GM23338 (cell line): ENCODE measurements at places on chromosomes 3 and 15.

DNA sequence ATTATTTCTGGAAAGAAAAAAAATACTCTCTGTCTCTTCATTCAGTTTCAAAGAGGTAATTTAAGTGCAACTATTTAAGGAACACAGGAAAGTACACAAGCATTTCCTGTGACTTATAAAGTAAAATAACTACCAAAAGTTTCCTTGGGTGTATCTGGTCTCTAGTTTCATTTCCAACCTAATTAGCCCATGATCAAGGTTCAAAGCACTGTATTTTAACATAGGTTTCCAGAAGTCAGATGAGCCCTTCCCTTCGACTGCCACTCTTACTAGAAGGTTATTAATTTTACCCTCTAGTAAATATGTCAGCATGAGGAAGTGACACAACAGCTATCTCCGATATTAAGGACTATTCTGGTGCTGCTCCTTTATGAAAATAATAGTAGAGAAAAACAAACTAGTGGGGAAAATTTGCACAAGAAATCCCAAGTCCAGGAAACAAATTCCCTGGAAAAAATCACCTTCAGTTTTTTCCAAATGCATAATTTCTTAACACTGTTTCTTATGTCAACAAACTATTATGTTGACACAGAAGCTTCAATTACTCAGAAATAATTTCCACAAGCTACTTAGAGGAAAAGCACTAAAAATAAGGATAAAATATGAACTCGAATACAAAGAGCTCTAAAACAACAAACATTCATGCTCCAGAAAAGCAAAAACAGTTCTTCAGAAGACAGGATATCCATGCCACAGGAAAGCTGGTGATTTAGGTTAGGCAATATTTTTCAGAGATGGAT, 35.3 kb downstream of the CCPG1 start:
- DNase-seq, result no peak

DNA sequence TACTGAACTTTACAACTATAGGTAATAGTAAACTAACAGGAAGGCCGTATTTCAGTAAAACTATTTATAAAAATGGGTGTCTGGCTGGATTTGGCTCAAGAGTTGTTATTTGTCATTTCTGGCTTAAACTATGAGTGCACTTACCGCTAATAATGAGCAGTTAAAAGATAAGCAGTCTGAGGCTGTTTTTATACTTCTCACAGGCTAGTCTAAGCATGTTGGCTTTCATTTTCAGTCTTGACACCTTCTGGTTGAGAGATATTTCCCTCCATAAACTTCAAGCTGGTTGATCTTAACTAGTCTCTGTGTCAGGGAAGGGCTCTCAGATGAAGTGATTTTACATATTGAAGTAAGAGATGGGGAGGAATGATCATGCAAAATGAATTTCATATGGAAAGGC, 96.1 kb downstream of the RSRC1 start:
- DNase-seq, result no peak

GRCh38 chr15:56978898-56979662, 60.6 kb downstream of the TCF12 start:
- no peak for DNase-seq

- DNase-seq, result no peak
These were observed 18.6 kb downstream of the ZDHHC19 start for GRCh38 chr3:196192524-196193051.

DNA sequence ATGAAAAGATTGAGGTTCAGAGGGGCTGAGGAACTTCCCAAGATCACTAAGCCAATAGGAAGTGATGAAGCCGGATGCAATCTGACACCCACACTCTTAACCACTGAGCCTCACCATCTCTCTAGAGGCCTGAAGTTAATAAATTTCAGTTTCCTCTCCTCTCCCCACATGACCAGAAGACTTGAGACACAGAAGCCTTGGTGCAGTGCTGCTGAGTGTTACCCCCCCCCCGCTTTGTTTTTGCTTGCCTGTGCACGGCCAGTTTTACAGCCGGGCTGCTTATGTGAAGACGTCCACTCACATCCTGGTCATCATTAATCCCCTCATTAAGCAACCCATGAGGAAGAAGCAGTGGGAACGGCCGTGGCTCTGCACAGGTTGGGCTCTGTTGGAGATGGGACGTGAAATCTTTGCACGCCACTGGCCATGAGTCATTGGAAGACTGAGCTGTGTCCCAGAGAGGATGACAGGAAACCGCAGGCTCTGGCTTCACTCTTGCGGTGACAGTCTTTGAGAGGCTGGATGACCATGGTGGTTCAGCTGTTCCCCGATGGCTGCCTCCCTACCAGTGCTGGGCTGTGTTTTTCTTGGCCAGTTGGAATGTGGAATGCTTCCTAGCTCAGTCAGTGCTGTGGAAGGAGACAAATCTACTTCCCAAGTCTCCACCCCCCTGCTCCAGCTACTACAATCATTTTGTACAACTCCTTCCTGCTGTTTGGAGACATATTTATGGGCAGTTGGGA, 232.6 kb upstream of the LRTM1 start:
- no peak for DNase-seq

- DNase-seq, result no peak
These were observed 25.2 kb upstream of the DOCK3 start for GRCh38 chr3:50649451-50649931.

DNA sequence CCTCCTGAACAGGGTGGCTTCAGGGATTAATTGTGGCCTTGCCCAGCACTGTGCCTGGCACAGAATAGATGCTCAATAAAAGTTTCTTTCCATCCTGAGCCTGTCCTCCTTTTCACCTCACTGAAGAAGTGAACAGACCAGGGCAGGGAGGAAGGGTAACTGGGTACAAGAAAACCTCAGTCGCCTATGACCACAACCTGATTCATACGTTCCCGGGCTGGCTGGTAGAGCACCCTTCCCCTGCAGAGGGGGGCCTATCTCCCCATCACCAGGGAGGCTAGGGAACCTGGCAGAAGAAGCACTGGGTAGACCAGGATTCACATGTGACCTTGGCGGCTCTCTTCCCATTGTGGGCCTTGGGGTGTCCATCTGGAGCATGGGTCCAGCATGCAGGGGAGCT, 27.8 kb upstream of the CACNA2D2 start:
- DNase-seq, result no peak

- DNase-seq, result no peak
These were observed 330.9 kb upstream of the C2CD4B start for GRCh38 chr15:62495670-62496614.

DNA sequence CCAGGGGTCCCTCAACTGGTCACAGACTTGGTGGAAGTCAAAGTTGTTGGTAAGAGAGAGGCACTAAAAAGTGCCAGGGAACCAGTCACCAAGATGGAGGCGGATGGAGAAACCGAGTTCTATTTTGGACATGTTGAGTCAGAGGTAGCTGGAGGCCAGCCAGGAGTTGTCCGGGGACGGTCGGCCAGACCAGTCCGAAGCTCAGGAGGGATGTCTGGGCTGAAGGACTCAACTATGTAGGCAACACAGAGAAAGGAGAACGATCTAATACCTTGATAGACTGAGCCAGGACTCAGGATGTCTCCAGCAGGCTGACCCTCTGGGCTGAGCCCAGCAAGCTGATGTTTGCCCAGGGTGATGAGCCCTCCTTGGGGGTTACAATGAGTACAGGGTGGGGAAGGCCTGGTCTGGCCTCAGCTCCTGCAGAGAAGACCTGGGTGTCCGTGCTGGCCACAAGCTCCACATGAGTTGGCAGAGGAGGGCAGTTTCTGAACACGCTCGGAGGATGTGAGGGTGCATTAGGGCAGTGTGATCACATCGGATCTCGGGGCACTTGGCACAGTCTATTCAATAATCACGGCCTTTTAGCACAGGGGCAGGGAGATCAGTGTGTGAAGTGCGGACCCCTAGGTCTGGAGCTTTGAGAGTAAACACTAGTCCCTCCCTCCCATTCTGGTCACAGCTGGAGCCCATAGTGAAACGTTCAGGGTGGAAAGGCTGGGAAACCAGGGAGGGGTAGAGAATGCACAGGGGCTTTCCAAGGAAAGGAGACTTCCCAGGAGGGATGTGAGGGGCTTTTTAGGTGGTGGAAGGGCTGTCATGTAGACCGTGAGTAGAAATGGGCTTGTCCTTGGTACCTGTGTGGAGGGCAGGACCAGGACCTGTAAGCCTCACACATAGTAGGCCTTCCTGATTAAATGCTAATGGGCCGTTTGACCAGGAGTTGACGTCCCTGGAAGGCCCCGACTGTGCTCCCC, 111.9 kb downstream of the ETFA start:
- DNase-seq, result no peak

DNA sequence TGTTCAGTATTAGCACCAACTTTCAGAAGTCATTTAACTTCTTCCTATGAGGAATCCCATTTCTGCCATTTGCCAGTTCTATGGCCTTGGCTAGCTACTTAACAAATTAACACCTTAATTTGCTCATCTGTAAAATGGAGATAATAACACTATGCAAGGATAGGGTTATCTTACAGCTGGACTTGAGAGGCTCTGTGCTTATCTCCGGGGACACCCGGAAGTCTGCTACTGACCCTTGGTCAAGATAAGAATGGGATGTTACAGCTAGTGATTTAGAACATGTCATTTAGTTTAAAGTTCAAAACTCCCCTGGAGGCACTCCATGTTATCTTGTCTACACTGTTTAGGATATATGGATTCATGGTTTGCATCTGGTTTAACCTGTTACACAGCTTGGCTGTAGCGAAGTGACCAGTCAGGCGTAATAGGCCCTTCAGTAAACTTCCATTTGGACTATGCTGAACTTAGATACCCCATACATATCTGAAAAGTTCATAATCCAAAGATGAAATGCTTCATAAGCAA, 156.0 kb upstream of the CD96 start:
- no peak for DNase-seq

DNA sequence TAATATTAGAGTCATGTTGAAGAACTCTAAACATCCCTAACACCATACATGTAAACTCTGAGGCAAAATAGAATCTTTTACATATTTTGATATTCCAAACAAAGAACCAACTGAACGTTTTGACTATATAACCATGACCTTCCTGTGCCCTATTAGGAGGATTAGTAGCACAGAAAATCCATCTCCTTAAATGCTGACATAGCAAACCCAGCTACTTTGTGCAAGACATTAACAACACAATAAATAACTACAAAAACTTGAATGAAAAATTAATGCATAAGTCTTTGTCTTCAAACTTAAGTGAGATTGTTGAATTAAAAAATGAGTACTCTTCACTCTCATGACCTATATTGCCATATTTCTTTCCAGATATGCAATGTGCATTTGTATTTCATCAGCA, 450.0 kb upstream of the PDZRN3 start:
- no peak for DNase-seq

GRCh38 chr3:193187070-193187722, 53.8 kb upstream of the PLAAT1 start:
- DNase-seq, result no peak

- DNase-seq, result no peak
These were observed 1.4 kb upstream of the TRIM69 start for GRCh38 chr15:44734839-44735481.

DNA sequence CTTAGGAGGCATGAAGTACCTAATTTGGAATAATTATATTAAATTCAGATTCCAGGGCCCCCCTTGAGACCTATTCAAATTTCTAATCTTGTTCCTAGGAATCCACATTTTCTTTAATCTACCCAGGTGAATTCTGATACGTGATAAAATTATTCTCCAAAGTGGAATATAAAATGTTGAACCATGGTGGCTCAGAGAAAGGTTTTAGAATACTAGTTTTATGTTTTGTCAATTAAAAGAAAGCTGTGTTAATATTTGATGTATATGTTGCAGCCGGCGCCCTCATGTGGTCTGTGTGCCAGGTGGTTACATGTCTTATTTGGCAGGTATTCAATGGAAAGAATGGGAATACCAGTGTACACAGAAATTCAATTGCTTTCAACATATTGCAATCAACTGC, 321.8 kb downstream of the FEZF2 start:
- peak; percentile 67 for DNase-seq

DNA sequence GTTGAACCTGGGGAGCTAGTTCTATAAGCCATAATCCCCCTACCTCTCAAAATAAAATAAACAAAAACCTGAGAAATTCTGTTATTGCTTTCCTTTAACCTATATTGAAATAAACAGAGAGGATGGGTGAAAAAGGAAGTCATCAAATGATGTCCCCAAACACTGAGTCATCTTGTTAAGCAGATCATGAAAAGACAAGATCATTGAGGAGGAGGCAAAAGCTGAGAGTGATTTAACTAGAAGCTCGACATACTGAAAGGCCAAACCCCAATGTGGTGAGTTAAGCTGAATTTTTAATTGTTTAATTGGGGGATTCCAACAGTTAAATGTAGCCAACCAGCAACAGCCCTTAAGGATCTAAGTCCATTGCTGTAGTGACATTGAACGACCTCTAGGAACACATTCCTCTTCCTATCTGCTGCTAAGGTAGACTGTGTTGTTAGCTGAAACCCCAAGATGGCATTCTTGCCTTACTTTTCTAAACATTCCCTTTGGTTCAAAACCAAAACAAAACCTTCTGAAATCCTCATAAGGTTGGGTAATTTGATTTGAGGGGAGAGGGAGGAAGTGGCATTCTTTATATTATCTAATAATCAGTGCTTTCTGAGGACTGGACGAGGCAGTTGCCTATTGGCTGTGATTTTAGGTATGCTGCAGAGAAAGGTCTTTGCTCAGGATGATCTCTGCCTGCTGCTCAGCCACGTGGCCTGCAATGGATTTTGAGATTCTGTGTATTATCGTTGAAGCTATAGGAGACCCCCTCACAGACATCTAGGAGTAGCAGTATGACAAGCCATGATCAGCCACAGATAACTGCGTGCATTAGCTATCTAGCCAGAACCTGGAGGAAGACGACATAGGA, 62.7 kb upstream of the BNIP2 start:
- DNase-seq, result peak; percentile 88

DNA sequence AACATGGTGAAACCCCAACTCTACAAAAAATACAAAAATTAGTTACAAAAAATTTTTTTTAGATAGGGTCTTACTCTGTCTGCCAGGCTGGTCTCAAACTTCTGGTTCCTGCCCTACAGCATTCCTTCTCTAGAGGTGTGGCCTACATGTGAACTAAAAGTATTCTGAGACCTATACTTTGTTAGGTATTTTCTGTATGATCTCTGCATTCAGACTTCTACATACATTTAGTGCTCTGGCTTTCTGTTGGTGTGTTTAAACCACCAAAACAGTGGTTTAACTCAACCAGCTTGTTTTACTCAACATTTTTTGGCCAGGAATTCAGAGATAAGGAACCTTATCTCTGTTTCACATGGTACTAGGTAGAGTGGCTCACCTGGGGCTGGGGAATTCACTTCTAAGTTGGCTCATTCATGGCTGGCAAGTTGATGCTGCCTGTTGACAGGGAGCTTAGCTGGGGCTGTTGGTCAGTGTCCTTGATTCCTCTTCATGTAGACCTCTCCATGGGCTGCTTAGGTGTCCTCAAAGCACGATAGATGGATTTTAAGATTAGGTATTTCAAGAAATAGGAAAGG, 41.4 kb upstream of the BSN start:
- DNase-seq, result no peak

DNA sequence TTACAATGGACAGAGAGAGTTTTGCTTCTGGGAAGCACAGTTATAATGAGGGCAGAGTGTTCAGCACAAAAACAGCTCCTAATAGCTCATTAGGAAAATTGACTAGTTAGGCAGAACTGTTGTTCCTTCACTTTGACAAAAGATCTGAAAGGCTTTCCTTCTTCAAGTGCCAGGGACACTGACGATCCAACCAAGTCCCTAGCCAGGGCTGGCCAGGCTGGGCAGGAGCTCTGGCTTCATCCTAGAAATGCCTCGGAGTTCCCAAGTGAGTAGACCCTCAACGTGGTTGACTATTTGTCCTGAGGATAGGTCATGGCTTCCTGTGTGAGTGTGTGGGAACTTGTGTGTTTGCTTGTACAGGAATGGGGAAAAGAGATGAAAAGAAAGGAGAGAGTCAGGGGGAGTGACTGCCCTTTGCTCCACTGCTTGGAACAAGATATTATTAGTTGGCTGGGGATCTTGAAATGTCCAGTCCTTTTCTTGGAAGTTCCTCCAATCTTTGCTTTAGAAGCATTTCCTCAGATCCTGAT, 617.9 kb downstream of the NTRK3 start:
- no peak for DNase-seq
